ENCODE measurements at places on chromosomes 7 and 10.

GRCh38 chr10:89342206-89342958 is 14.6 kb downstream of the IFIT3 start:
- no peak for DNase-seq

DNA sequence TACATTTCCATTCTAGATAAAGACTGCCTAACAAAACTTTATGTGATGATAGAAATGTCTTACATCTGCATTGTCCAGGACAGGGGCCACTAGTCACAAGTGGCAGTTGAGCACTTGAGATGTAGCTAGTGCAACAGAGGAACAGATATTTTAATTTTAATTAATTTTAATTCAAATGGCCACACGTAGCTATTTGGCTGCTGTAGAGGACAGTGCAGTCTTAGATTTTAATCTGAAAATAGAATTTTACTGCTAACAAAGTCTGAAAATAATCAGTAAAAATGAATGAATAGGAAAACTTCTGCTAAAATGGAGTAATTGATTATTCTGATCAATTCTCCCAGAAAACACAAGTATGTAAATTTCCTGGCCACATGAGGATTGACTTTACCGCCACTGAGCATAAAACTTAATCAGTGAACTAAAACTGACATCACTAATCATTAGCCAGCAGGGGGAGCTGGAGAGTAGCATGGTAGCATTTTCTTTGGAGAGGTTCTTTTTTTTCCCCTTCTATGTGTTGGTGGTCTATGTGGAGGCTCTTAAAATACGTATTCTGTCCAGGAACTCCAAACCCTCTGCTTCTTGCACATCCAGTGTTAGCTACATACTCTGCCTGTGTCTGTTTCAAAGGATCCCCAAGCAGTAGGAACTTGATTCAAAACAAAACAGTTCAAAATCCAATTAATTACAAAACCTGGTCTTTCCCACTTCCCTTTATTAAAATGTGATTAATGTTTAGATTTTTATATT is 52.1 kb downstream of the TSPAN12 start:
- peak; percentile 40 for DNase-seq

- no peak for DNase-seq
These were observed 75.9 kb downstream of the ADARB2 start for GRCh38 chr10:1661416-1661815.

DNA sequence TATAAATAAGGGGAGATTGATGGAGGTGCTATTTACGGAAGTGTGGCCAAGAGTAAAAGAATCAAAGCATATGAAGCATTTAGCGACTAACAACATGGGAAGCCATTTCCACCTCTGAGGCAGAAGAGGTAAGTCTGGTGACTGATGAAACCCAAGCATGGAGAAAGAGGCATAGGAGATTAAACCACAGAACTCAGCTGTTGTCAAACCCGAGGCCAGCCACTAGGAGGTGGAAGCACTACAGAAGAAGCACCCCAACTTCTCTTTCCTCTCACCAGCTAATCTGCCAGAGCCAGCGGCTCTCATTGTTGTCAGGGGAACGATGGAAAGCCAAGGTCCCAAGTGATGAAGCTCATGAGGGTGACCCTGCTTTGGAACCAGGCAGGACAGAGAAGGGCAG is 19.6 kb upstream of the CNTNAP2 start:
- no peak for DNase-seq

GRCh38 chr7:102260856-102261255 is 25.8 kb upstream of the SH2B2 start:
- DNase-seq = no peak

GRCh38 chr10:95756041-95756761 is at the start of gene ENTPD1:
ENTPD1 (plus strand) TSS chr10:95756163; CDS start chr10:95756240, 77 bp downstream.
- DNase-seq = no peak

DNA sequence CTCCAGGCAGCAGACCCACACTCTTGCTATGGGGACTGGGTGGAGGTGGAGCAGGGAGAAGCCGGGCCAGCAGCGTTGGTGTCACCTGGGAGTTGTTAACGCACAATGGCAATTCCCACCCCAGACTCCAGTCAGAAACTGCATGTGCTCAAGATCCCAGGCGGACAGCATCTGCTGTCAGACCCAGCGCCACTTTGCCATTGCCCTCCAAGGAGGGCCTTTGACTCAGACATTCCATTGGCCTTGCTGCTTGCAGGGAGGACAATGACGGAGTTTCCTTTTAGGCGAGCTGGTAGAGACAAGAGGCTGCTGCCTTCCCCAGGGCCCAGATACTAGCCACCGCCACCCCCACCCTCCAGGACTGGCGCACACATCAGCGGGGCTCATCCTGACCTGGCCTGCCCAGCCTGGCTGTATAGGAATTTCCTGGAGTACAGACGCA is 34.5 kb downstream of the ZNF775 start:
- DNase-seq = no peak

- DNase-seq = no peak
These were observed 55.5 kb upstream of the STARD3NL start for GRCh38 chr7:38122501-38122900.

GRCh38 chr7:99096124-99096887 is 47.6 kb downstream of the SMURF1 start:
- no peak for DNase-seq

GRCh38 chr7:13115157-13115772 is 427.8 kb downstream of the ARL4A start:
- DNase-seq = no peak

DNA sequence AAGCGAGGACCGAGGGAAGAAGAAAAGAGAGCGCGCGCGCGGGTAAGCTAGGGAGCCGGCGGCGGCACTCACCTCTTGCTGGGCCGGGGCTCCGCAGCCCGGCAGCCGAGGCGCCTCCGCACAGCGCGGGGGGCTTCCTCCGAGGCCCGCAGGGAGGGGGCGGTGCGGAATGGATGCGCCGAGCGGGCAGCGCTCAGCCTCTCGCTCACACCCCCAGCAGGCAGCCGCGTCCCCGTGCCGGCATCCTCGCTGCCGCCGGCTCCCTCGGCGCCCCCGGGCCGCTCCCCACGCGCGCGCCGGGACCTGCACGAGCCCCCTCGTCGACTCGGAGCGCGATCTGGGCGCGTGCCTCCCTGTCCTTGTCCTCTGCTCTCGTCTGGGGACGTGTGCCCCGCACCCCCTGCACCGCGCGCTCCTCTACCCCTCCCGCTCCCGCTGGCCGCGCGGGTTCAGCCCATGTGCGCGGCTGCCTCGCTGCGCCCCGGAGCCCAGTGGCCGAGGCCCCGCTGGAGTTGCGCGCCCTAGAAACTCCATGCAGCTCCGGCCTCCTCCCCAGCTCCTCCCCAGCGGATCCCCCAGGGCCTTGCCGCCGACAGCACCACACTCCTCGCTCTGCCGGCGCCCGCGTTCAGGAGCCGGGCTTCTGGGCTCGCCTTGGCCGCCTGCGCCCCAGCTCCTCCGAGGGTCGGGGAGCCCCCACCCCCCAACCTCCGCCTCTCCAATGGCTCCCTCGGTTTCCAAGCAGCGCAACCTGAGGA is 75.3 kb downstream of the CALN1 start:
- DNase-seq = no peak

GRCh38 chr10:100522107-100522801 is 2.6 kb upstream of the SEC31B start:
- DNase-seq = no peak

DNA sequence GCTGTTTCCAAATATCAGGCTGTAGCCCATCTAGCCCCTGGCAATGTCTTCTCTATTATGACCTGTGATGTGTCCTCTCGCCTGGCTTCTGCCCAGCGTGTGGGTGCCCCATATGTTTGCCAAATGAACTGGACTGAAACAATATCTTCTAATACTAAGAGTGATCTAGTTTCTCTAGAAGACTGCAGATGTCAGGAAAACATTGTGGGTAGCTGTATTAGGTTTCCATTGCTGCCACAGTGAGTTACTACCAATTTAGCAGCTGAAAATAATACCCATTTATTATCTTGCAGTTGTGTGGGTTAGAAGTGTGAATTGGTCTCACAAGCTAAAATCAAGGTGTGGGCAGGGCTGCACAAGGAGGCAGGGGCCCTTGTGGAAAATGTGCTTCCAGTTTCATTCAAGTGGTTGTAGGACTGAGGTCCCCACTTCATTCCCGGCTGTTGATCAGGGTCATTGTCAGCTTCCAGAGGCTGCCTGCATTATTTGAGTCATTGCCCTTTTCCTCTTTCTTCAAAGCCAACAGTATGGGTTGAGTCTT is 202.8 kb upstream of the BMPER start:
- DNase-seq = no peak

DNA sequence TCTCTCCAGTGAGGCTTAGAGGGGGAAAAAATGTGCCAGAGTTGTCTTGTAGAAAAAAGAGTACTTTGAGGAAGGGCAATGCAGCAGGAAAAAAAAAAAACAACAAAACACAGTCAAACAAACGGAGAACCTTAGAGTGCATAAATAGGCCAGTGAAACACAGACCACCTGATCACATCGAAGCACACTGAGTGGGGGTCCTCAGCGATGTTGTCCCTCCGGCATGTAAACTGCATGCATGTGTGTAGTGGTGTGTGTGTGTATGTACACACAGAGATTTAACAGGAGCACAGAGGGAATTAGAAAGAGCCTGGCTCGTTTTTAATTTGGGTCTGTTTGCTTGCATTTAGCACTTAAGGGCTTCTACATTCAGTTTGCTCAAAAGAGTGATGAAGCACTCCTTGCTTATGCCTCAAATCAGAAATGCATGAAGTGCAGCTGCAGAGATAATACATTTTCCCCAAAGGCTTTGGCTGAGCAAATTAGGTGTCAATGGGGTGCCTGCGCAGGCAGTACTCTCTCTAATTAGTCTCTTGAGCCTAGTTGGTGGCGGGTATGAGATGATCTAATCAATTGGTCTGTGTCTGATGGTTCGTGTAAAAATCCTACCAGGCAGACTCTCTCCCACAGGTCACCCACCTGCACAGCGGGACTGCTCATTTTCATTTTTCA is 62.7 kb upstream of the FZD1 start:
- no peak for DNase-seq

DNA sequence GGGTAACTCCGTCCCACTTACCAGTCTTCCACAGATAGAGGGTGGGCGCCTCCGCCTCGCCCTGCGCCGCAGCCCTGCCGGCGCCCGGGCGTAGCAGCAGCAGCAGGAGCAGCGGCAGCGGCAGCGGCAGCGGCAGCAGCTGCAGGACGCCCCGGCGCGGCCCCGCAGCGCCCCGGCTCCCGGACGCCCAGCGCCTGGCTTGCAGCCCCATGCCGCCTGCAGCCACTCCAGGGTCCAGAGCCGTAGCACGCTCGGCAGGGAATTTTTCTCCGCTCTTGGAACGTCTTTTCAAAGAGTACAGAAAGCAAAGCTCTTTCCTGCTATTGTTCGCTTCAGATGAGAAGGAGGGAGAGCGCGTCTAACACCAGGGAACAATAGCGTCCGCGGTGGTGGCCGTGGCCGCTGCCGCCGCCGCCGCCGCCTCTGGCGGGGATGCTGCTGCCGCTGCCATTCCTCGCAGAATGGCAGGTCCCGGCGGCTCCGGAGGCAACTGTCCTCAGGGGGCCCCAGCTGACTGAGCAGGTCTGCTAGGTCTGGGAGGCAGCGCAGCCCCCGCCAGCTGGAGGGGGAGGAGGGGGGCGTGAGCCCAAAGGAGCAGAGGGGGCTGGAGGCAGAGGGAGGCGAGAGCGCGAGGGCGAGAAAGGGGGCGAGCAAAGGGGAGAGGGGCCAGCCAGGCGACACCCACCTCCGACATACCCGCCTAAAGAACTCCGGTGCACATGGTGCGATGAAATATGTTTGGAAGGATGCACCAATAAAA is at the start of gene THSD7A:
THSD7A (minus strand) TSS at position 463 of the 760 bp plus-strand sequence; CDS start at position 211, 252 bp downstream.
- no peak for DNase-seq

DNA sequence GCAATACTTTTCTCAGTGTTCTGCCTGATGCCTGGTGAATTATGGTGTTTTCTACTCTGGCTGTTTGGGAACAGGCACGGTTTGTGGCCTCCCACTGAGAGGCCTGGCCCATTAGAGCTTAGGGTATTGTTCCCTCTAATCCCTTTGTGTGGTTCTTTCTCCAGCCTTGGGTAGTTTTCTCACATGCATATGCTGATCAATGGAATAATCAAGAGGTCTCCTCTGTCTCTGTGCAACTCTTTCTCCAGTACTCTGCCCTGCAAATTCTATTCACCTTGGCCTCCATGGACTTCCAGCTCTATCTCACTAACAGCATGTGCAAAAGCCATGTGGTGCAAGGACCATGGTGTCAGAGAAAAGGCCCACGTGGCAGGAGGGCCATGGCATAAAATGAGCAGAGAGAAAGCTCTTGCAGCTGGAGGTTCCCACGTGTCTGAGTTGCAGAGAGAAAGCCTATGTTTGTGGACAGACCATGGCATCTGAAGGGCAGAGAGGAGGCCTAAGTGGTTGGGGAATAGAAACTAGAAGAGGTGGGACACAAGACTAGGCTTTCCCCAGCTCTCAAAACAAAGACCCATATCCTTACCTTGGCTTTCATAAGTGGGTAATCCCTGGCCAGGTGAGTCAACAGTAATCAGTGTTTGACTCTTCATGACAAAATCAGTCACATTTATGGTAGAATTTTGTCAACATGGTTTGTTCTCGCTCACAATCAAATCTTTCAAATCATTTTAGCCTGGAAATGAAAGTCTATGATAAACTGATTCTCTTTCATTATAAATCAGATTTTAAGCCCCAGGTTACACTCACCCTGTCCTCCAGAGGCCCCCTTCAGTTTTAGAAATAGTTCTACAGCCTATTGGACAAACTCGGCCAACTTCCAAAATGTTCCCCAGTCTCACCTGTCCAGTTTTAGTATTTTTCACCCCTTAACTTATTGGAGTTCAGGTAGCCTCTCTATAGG is 17.3 kb downstream of the OPALIN start:
- DNase-seq = no peak

- peak; percentile 50 for DNase-seq
These were observed 982 bp downstream of the COBL start for GRCh38 chr7:51315393-51316261.

Data from HCT116 (cell line).